ENCODE measurements at places on chromosomes 3 and 15.

DNA sequence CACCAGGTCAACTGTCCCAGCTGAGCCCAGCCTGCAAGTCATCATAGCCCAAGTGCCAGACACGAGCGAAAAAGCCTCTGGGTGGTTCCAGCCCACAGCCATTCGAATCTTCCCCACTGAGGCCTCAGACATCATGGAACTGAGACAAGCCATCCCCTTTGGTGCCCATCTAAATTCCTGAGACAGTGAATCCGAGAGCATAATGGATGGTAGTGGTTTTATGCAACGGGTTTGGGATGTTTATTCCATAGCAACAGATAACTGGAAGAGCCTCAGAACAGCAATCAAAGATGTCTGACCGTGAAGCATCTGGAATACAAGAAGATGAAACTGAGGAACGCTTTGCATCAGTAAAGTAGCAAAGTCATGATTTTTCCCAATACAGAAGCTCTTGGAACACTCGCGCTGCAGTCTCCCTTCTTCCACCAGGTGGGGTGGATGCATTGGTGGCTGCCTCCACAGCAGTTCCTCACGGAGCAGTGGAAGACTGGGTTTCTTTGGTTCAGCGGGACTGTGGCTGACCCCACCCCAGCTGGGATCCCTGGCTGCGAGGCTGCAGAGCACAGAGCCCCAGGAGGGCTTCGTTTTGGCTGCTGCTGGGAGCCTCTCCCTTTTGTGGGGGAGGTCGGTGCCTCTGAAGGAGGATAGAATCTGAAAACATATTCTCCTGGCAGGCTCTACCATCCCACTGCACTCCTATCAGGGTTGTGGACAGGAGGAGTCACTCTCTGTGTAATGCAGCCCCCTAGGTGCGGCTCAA, 26.4 kb upstream of the PDE8A start:
- DNase-seq: peak; percentile 85

- DNase-seq: no peak
Measured at GRCh38 chr15:41994772-41995475, 22.6 kb upstream of the EHD4 start.

GRCh38 chr3:56796202-56796601, 5.5 kb downstream of the ARHGEF3 start:
- DNase-seq: peak; percentile 32

DNA sequence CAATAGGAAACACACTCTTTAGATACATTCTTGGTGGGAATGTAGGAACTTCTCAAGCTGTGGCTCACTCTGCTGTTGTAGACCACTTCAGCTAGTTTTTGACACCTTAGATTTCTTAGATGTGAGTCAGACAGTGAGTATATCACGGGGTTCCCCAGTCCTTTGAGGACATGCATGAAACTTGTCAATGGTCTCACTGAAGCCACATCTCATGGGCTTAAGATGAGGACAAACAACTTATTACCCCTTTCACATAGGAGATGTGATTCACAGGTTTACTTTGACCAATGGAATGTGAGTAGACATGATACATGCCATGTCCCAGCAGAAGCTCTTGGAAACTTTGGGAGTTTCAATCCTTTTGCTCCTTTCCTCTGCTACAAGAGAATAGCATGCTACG, 325.5 kb downstream of the CHST2 start:
- DNase-seq: no peak

DNA sequence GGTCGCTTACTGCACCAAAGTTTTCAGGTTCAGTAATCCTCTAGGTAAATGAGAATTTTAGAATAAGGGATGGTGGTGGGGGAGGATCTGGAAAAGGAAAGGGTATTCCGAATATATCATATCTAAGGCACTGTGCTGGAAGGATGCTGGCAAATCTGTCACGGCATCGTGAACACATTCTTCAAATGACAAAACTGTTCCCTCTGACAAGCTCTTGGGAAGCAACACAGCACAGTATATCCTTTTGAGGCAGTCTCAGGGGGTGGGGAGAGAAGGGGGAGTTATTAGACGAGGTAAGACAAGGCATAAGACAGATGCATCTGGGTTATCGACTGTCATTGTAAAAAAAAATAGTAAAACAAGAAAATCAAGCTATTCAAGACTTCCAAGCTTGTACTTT, 289.6 kb upstream of the LRRN1 start:
- no peak for DNase-seq

- DNase-seq: no peak
Measured at GRCh38 chr15:70156671-70157271, 59.1 kb upstream of the TLE3 start.

- peak; percentile 44 for DNase-seq
Measured at GRCh38 chr3:43247561-43248184, 38.7 kb upstream of the SNRK start.

- no peak for DNase-seq
Measured at GRCh38 chr3:194244167-194244566, 107.0 kb downstream of the CPN2 start.

DNA sequence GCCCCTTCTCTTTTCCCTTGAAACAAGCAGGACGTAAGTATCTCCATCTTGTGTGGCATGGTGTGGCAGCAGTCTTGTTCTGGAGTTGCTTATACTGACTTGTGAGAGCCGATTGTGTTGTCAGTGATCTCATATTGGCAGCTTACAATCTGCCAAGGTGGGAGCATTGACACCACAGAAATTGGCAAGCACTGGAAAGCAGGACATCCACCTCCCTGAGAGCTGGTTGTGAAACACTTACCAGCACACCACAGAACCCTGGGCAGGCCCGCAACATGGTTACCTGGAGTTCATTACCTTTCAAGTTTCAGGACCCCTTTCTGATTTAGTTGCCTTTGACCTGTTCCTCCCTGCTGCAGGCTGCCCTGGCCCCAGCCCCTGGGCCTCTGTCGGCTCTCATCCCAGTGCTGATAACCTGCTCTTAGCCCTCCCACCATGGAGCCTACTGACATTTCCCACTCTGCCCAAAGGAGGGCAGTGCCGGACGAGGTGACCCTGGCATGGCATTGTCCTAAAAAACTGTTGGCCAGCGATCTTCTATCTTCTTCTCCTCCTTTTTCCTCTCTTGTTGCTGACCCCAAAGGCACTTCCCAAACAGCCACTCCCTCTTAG, 10.6 kb upstream of the ATP2B2 start:
- DNase-seq: no peak

DNA sequence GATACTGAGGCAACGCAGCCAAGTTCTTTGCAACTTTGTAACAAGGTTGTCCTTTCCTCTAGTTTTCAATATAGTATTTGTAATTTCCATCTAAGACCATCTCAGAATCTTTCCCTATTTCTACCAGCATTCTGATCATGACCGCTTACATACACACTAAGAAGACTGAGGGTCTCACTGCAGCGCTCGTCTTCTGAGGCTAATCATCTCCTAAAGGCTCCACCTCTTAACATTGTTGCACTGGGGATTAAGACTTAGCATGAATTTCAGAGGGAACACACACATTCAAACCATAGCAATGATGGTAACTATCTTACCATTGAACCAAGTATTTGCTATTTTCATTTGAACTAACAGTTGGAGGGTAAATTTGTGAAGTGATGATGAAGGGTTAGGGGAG, 463.3 kb upstream of the CCDC54 start:
- DNase-seq: no peak

DNA sequence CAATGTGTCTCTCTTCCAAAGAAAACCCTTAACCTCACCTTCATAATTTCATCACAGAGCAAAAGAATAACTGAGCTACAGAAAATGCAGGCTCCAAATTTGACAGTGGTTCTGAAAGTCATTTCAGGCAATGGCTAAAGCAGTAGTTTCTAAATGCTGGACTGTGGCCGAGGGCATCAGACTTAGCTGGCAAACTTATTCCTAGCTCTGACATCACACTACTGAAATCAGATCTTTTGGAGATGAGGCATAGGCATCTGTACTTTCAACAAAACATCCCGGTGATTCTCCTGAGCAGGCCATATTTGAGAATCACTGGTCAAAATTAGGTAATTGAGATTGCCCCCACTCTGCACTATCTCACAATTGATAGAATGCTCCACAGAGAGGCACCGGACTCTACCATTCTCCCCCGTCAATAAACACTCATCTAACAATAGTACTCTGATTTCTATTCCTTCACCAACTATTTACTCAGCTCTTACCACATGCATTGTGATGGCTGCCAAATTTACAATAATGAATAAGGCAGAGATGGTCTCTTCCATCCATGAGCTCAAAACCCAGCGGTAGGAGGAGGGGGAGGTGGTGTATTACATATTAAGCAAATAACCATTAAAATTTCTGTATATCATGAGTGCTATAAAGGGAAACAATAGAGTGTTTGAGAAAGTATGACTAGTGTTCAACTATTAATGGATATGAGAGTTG, 57.3 kb upstream of the SPRED1 start:
- no peak for DNase-seq

GRCh38 chr3:115551016-115551415, 72.3 kb upstream of the GAP43 start:
- no peak for DNase-seq

DNA sequence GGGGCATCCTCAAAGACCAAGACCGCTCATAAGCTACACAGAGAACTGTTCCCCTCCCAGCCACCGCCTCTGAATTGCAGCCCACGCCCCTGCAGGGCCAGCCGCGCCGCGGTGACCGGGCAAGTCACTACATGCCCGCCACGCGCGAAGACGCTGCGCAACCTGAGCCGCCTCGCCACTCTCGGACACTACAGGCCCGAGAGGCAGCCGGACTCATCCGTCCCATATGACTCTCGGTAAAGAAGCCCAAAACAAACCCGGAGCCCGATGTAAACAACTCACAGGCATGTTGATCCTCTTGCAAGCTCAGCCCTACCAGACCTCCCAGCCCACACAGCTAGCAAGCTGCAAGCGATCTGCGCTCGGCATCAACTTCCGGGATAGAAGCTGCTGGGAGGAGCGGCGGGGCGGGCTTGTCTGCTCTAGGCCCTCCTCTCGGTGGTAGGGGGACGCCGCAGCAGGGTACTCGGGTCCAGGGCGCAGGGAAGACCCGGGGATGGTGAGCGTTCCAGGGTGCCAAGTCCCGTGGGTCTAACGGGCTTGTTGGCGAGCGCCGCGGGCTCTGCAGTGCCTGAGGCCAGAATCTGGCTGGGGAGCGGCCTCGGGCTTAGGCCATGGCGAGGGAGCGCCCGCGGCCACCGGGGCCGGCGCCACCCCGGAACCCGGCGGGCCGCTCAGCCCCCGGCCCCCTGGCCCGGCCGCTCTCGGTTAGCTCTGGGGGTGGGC, at the start of gene RPS27L:
Gene RPS27L, minus strand, starts transcription at position 360 of the 726 bp plus-strand sequence. Its CDS starts 72 bp downstream, at position 288.
- peak; percentile 94 for DNase-seq

- DNase-seq: no peak
Measured at GRCh38 chr3:59886790-59887189, 837.0 kb upstream of the CFAP20DC start.

- DNase-seq: no peak
Measured at GRCh38 chr3:100184948-100185570, 70.8 kb upstream of the FILIP1L start.

GRCh38 chr3:147816752-147817151, 407.6 kb downstream of the ZIC1 start:
- DNase-seq: peak; percentile 91

Data from lung microvascular endothelial cell (primary cell).